ENCODE measurements at places on chromosomes 2 and 18.

- no peak for DNase-seq
Measured at GRCh38 chr2:239209783-239210182, 191.0 kb downstream of the HDAC4 start.

DNA sequence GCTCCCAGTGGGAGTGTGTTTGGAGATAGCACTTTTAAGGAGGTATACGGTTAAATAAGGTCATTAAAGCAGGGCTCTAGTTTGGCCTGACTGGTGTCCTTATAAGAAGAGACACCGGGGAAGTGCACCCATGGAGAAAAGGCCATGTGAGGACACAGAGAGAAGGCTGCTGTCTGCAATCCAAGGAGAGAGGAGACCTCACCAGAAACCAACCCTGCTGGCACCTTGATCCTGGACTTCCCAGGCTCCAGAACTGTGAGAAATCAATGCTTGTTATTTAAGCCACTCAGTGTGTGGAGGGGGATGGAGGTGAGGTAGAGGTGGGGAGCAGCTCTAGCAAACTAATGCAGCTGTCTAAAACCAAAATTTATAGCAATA is 62.0 kb downstream of the RPL31 start:
- DNase-seq, result no peak

DNA sequence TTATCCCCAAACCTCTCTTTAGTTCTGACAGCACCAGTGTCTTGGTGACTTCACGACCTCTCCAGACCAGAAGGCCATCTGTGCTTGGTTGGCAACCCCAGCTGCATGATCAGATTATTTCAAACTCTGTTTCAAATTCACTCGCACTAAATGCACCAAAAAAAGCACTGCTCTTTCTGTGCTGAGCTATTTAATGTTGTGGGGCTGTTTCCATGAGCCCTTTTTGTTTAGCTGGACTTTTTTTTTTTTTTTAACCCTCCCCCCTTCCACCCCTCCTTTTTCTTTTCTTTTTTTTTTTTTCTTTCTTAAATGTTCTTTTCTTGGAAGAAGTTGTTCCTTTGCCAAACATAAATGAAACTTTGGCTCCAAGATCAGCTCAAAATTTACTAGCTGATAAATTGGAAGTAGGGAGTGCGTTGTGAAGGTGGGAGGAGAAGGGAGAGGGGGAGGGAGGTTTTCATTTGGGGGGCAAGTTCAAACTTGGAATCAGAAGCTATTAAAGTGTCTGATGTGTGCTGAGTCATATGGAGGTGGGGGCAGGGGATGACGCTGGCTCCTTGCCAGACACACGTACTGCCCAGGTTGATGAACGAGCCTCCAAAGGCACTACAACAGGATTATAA is 543.0 kb upstream of the TNP1 start:
- no peak for DNase-seq

DNA sequence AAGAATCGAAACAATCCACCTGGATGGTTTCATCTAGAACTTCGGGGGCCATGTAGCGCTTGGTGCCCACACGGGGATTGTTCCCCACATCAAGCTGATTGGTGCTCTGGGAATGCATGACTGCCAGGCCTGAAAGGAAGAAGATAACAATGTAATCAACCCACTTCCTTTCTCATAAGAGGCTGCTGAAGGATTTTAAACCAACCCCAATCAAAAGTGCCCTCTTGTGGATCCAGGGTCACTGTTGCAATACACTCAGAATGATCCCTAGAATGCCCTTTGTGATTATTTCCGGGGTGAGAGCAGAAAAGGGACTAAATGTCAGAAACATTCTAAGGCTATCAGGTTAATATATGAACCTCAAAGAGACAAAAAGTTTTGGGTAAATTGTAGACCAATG is 115.2 kb downstream of the ACVR1 start:
- DNase-seq, result no peak

DNA sequence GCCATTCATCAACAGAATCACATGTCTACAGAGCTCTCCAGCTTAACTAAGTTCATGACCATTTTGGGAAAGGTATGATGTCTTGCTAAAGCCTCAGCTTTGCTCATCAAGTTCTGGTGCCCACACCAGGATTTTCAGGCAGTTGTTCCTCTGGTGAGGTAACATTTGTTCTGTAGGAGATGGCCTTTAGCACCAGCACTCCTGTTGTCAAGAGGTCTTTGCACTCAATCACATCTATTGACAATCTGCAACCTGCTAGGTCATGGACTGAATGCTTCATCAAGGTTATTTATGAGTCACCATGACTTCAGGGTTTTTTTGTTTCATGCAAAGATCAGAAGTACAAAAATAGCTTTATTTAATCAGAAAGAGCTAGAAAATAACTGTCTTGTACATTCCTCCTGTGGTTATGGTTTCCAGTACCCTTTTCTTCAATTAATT is 36.6 kb upstream of the VIT start:
- DNase-seq, result no peak

- DNase-seq, result no peak
Measured at GRCh38 chr2:25265802-25266201, 75.9 kb downstream of the DNMT3A start.

DNA sequence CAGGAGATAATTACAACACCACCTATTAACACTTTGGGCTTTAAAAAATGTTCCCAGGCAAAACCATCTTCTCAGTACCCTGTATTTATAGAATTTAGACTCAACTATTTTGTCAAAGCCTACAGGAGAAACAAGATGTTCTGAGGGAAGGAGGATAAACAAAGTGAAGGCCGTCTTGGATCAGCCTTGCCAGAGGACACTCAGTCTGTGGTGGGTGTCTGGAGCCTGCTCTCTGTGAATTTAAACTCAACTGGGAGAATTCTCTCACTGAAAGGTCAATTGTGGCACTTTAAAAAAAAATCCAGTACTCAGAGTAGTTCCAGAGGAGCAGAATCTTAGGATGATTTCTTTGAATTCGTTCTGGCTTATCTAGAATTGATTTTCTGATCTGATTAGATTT is 28.4 kb upstream of the SLC1A4 start:
- DNase-seq, result no peak

DNA sequence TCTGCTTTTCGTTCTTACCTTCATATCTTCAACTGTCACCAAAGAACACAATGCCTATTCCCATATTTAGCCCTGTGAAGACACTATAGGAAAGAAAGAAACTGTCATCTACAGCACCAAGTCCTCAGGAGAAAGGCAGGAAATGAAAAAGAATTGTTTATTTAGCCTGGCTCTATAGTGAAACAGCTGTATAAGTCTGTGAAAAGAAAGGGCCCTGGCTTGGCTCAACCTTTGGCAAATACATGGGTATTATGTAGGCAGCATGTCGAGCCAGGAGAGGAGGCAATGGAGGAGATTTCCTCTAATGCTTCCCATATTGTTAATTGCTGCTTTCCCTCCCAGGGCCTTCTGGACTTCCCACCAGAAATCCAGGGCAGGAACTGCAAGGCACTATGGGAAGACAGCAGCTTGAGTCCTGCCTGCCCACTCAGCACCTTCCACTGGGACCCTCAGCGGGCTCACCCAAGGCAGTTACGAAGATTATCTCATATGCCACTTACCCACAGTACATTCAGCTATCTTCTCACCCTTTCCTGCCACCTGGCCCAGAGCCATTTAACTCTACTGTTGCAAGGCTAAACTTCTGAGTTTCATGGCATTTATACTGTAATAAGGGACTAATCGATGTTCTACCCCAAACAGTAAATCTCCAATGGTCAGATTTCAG is 30.1 kb downstream of the SLC8A1 start:
- DNase-seq, result no peak

DNA sequence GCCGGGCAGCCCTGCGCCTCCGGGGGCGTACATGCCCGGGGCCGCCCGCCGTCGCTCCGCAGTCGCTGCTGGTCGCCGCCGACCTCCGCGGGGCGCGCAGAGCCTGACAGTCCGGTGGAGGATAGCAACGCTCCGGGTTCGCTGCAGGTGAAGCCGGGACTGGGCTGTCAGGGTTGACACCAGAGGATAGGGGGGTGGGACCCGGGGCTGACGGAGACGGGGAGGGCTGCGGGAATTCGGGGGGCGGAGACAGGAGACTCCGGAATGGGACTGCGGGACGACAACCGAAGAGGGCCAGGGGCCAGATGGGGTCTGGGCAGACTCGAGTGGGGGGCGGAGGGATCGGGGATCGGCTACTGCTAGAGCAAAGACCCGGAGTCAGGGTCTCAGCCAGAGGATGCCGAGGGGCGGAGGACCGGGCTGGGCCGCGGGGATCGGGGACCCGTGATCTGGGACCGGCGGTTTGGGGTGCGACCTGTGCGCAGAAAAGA is 403 bp downstream of the TMEM127 start:
- no peak for DNase-seq

DNA sequence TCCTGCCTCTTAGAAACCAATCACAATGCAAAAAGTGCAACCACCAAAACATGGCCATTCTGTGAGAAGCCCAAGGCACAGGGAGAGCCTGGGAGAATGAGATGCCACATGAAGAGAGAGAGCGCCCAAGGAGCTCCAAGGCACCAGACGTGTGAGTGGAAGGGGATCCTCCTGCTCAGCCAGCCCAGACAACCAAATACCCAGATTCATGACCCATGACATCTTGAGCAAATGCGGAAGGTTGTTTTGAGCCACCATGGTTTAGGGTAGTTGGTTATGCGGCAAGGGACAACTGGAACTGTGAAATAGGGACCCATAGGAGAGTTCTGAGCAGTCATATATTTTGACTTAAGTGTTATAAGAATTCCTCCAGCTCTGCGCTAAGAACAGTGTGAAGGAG is 7.0 kb downstream of the AFF3 start:
- DNase-seq, result no peak

- DNase-seq, result no peak
Measured at GRCh38 chr2:141329964-141330363, 800.9 kb downstream of the LRP1B start.

DNA sequence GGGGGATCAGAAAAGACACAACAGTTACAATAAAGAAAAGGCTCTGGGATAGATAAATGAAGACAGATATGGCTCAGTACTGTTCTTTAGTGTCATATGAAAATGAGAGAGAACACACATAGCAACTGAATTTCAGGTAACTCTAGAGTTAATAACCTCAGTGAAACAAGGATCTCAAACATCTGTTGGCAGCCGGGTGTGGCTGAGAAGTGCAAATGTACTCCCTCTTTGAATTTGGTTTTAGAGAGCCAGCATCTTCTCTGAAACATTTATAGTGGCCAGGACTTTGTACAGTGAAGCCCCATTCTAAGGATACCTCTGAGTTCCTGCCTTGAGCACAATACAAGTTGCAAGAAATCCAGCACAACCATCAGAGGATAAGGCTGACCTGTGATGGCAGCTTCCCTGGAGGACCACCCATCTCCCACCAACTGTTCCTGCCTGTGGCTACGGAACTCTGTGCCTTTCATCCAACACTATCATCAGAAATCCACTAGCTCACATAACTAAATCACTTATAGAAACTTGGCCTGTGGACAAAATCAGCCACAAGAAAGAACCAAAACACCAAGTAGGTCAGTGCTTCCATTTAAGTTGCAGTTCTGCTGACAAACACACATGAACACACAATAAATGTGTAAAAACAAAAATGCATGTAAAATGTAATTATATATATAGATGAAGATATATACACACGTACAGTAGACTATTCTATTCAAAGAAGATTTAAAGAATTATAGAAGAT is 37.3 kb upstream of the PEX13 start:
- DNase-seq, result no peak

DNA sequence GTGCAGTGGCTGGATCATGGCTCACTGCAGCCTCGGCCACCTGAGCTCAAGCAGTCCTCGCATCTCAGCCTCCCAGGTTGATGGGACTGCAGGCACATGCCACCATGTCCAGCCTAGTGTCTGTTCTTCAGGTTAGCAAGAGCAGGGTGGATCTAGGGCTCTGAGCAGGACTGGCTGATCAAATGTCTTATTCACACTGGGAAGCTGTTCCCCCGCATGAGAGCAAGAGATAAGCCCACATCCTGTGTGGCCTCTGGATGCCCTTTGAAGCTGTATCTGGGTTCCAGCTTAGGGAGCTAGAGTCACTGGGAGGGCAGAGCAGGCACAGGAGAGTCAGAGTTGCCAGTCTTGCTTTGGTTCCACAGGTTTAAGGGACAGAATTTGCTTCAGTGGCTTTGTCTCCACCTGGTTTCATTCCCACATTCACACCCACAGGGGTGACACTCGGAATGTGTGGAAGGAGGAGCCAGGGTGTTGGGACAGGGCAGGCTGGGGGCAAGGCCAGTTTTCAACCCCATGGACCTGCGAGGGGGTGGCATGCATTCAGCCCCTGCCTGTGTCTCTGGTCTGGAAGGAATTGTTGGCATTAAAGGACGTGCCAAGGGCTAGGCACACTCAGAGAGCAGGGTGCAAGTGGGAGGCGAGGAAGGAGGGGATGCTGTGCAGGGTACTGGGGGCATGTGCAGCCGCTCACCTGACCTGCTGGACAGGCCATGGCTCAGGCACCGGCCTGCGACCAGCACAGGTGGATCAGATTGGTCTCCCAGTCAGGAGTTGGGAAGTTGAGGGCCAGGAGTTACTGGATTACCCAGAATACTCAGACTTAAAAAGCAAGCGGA is 24.5 kb downstream of the PTPN18 start:
- no peak for DNase-seq

GRCh38 chr2:228590681-228591080 is 409.2 kb upstream of the SPHKAP start:
- no peak for DNase-seq

DNA sequence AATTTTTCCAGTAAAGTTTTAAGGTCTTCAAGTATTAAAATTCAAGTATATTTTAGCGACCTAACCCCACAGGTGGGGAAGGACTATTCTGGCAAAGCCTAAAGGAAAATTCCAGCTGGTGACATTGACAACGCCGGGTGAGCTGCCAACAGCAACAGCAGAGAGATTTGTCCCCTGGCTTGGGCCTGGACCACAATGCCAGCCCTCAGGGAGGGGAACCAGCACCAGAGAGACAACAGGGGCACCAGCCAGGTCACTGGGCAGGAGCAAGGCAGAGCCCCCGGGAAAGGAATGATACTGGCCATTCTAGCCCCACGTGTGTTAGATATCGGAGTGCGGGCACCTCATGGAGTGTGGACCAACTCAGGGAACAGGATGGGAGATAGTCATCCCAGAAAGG is 95.7 kb downstream of the ARMC9 start:
- no peak for DNase-seq

DNA sequence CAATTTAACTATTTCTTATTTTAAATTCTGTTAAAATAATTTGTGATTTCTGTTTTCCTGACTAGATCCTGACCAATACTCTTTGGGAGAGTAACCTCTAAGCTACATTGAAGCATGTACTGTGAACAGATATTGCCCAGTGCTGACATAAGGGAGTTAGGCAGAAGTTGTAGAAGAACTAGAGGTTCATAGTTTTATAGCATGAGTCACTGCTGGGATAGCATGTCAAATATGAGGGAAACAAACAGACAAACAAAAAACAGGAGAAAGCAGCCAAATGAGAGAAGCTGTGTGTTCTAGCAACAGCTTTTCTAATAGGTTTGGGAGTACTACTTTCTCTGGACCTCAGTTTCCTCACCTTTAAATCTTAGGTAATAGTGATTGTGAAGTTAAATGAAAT is 72.4 kb downstream of the CERS6 start:
- no peak for DNase-seq

- no peak for DNase-seq
Measured at GRCh38 chr18:44916429-44917207, 235.9 kb downstream of the SETBP1 start.
